ACHN (cell line): ENCODE measurements at places on chromosomes 6 and 20.

DNA sequence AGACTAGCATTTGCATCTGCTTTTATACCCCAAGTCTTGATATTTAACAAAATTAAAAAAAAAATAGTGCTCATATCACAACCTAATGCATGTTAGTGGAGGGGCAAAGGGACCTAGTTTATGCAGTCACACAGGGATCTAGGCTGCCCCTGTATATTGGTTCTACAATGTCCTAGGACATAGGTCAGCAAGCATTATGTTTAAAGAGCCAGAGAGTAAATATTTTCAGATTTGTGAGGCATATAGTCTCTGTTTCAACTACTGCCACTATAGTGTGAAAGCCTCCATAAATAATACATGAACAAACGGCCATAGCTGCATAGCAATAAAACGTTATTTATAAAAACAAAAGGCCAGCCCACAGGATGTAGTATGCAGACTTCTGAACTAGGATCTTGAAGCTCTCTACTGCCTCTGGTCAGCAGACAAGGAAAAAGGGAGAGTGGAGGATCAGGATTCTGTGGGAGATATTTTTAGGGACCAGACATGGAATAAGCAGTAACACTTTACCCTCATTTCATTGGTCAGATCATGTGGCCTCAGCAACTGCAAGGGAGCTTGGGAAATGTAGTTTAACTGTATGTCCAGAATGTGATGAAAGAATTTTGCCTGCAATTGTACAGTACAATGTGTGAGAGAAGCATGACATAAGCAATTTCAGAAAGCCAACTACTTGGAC is 414.2 kb upstream of the SPTLC3 start:
- peak; percentile 24 for DNase-seq

DNA sequence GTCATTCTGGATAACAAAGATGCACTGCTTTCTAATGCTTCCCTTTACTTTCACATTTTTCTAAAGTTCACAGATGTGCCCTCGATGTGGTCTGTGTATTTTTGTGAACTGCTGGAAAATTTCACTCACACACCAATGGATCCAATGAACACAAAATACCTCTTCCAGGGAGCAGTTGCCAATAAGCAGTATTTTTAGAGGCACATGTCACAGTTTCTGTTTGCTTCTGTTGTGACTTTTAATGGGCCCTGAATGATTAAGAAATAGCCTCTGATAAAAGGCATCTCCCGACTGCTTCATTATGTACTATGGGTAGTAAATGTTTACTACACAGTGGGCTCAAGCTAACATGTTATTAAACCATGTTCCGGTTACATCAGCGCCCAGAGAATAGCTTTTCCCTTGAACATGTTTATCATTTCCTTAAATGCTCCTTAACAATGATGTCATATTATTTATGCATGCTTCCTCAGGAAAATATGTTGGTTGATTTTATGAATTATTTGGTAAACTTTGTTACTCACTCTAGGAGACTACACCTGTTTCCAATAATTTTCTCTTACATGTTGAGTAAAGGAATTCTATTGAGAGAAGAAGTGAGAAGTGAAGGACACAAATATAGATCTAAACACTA is 188.0 kb downstream of the KCNQ5 start:
- no peak for DNase-seq

DNA sequence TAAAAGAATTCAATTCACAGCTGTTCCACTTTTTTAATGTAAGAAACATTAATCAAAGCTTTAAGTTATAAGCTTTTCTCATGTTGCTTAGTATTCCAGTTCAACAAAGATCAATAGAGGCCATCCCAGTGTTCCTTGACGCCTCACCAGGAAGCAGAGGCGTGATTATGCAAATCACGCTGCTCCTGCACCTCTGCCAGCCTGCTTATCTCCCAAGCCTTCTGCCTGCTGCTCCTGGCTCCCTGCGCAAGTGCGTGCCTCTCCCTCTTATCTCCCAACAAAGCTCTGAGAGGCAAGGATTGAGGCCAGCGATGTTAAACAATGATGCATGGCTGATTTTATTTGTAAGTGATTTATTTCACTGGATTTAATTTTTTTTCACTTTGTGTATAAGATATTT is 42.8 kb downstream of the INSM1 start:
- no peak for DNase-seq

DNA sequence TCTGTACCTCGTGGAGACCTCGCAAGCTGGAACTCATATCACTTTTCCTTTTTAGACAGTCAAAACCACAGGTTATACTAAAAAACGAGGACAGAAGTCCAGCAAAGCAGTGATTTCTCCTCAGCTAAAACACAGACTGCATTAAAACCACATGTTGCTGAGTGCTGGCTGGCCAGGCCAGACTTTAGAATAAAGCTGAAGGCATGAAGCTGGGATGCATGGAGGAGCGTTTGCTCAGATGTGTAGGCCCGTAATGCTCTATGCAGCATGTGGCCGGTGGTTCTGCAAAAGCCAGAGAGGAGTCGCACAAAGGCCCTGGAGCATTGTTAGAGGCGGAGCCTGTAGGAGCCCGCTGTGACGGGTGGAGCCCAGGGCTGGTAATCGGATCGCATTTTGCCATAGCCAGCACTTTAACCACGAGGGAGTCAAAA is 83.6 kb downstream of the SMOC2 start:
- no peak for DNase-seq

GRCh38 chr6:121436960-121437850 is 1.8 kb downstream of the GJA1 start:
- peak; percentile 46 for DNase-seq

DNA sequence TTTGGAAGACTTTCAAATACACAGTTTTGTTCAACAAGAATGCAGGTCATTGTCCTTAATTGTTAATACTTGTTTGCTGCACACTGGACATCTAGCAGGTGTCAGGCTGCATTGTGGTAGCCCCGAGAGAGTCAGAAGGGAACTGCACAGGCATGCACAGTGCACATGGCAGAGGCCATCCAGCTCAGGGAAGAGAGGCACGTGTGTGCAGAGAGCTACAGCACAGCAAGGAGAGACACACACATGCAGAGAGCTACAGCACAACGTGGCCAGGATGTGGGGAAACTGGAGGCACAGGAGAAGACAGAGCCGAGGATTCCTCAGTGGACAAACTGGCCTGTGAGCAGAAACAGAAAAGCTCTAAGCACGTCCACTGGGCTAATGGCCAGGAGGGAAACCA is 272.0 kb downstream of the SMOC2 start:
- DNase-seq, result no peak

DNA sequence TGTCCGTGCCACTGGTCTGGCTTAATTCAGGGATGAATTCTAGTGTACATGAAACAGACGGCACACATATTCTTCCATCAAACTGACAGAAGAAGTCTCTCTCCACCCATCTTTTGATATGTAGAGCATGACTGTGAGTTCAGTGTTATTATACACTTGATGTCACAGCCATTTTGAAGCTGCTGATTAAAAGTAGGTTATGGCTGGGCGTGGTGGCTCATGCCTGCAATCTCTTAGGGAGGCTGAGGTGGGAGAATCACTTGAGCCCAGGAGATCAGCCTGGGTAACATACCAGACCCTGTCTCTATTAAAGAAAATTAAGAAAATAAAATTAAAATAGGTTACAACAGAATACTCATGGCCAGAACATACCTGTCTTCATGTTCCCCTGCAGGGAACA is 20.7 kb downstream of the C6orf15 start:
- no peak for DNase-seq

- DNase-seq, result no peak
These were observed 182.9 kb downstream of the MCHR2 start for GRCh38 chr6:99810942-99811620.

- no peak for DNase-seq
These were observed 299.4 kb downstream of the ZFAND3 start for GRCh38 chr6:38118791-38119365.

DNA sequence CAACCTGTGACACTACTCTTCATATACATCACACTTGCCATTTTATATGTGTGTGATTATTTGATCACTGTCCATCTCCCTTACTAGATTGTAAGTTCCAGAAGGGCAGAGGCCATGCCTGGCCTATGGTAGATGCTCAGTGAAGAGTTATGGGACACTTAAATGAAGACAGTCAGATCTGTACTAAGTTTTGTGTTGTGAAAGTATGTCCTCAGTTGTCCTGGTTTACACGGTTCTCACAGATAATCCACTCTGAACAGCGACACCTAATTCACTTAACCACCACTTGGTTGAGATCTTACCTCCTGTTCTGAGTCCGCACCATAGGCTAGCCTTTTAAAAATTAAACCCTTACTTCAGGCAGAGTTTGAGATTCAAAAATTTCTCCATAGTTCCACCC is 434.1 kb upstream of the SOX4 start:
- no peak for DNase-seq

DNA sequence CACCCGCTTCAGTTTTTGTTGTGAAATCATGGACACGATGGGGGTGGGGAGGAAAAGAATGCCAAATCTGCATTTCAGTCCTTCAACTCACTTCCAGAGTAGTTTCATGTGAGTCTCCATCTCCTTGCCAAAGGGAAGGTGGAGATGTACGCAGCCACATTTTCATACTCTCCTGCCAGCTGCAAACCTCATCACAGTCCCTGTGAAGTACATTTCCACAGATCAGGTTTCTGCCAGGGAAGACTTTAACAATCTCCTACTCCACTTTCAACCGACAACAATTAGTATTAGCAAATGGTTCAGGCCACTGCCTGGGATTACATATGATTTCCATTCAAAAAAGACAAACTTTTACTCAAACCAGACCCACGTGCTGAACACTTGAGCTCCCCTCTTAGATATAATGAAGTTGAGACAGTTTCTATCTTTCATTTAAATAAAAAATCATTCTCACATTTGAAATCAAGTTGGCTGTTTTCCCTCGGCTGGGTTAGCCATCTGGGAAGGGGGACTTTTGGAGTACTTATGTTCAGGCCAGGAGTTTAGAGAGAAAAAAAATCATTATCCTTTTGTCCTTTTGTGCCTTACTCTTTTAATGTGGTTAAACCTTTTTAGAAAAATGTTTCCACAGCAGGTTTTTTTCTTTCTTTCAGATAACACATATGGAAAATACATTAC is 51.0 kb upstream of the CEP162 start:
- DNase-seq, result no peak

DNA sequence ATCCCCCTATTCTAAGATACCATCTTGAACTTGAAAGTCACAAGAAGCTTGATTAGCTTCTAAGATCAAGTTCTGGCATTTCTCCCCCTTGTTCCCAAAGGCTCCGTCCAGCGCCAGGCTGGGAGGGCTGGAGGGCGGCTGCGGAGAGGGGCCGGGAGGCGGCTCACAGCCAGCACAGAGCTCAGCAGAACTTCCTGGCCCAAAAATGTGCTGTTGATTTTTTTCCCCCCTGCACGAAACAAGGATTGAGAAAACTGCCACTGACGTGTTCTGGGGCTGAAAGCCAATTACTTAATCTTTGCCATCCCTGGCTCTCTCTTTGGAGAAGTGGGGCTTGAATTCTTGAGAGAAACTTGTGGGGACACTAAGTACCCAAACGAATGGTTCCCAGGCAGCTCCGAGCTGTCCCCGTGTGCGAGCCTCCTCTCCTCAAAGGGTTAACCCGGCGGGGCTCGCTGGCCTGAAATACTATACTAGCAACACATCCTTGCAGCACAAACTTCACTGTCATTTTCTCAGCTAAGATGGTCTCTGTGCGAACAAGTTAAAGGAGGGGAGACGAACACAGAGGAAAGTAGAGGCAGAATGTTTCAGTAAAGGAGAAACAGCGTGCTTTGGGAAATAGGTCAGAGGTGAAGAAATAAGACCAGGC is 452 bp downstream of the TRAF3IP2 start:
- peak; percentile 55 for DNase-seq

- DNase-seq, result peak; percentile 31
These were observed 85.7 kb upstream of the NEDD9 start for GRCh38 chr6:11317885-11318771.

- DNase-seq, result no peak
These were observed 18.9 kb upstream of the MOCS1 start for GRCh38 chr6:39953076-39953618.

DNA sequence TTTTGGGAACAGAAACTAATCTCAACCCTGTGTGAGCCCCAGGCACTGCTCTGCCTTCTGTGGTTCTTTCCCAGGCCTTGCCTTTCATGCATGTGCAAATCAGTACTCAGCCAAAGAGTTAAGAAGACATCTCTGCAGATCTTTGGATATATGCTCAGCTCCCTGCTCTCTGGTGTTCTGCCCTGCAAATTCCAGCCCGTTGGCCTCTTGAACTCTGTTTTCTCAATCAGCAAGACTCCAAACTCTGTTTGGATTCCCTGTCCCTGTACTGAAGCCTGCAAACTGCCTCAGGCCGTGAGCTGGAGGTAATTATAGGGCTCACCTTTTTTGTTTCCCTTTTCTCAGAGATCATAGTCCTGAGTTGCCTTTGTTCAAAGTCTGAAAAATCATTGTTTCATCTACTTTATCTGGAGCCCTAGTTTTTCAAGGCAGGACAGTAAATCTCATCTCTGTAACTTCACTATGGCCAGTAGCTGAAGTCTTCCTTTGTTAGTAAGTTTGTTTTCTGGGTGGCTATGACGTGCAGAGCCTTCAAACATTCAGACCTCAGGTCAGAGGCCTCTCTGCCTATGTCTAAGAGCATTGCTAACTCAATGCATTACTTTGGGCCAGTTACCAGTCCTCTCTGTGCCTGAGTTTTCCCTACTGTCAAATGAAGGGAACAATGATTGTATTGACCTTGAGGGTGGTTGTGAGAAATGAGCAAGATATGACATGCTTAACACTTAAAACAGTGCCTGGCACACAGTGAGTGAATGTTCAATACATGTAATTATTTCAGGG is 15.9 kb upstream of the MDFI start:
- no peak for DNase-seq

DNA sequence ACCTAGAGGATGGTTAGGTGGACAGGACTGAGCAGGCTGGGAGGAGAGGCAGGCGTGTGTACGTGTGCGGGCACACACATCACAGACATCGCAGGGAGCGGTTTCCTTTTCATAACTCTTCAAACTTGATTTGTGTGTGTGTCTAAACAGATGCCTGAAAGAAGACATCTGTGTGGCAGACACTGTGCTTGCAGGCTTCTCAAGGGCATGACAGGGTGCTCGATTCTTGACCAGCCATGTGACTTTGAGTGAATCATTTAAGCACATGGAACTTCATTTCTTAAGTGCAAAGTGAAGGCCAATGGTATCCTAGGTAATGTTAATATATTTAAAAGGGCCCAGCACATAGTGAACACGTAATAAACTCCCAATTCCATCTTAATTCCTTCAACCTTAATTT is 186.5 kb downstream of the SCP2D1 start:
- DNase-seq, result no peak

- DNase-seq, result no peak
These were observed 76.9 kb downstream of the FIG4 start for GRCh38 chr6:109767961-109768360.

DNA sequence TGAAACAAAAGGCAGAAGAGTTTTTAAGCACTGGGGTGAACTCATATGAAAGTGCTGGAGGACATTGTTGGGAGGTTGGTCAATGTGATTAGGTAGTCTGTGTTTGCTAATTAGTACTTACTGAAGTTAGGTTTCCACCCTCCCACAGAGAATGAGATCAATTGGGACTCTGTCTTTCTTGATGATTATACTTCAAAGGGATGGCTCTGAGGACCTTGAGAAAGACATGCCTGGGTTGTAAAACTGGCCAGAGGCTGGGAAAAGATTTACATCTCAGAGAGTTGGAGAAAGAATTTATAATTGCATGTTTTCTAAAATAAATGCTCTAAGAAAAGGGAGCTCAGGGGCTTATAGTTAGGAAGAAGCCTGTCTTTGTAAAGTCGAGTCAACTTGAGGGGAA is 74.0 kb downstream of the CD109 start:
- no peak for DNase-seq
